ENCODE measurements at places on chromosomes 3 and 15. TPM values are rescaled to one million over a fixed set of nuclear protein-coding genes. Genes with fewer than 3 reads are reported as not detected.

GRCh38 chr3:159974-160373, 36.6 kb upstream of the CHL1 start:
- H3K4me3 ChIP-seq: no peak overlapping the region
- H3K4me1 ChIP-seq: no peaks in the 10 kb centered on the region
- H3K27me3 ChIP-seq: no peaks in the 10 kb centered on the region

- H3K4me3 ChIP-seq: no peak overlapping the region
- H3K27me3 ChIP-seq: no peaks in the 10 kb centered on the region
- H3K27ac ChIP-seq: no peak overlapping the region
- DNase-seq: no peak
- no peaks in the 10 kb centered on the region for H3K4me1 ChIP-seq
- no peaks in the 10 kb centered on the region for H3K36me3 ChIP-seq
These were observed 6.7 kb downstream of the LNP1 start for GRCh38 chr3:100407977-100408532.

GRCh38 chr15:73841756-73842725, 31.3 kb upstream of the TBC1D21 start:
- H3K36me3 ChIP-seq: no peaks in the 10 kb centered on the region
- peaks cover 7% of the 10 kb centered on the region for H3K27me3 ChIP-seq
- DNase-seq: no peak
- no peak overlapping the region for H3K27ac ChIP-seq
- no peaks in the 10 kb centered on the region for H3K4me1 ChIP-seq

Gene LYZL4
- total RNA-seq: not detected

DNA sequence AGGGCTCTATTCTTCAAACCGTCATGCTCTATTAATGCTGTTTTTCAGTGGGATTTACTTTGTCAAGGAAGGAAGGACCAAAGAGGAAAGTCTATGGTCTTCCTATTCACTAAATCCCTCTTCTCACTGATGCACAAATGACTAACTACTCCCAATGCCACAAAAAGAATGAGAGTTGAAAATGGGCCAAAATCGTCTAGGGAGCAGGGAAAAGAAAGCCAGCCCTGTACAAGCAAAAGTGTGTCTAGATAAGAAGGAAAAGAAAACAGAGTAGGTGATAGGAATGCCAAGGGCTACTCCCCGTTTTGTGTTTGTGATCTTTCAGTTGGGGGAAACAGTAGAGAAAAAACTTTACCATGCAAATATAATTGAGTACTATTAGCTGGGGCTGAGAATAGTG, 97.2 kb upstream of the TMCO5A start:
- H3K36me3 ChIP-seq: no peaks in the 10 kb centered on the region
- DNase-seq: no peak
- no peak overlapping the region for H3K4me3 ChIP-seq
- H3K4me1 ChIP-seq: no peaks in the 10 kb centered on the region
- no peak overlapping the region for H3K27ac ChIP-seq
- H3K27me3 ChIP-seq: peaks cover 5% of the 10 kb centered on the region

Gene SPSB4
- total RNA-seq: 0.22 TPM

Gene PLSCR2
- total RNA-seq: not detected

Gene ANKRD63
- not detected for total RNA-seq

- DNase-seq: no peak
- no peak overlapping the region for H3K4me3 ChIP-seq
These were observed 280.4 kb downstream of the KCNH8 start for GRCh38 chr3:19428729-19429128.

- H3K27ac ChIP-seq: no peak overlapping the region
- H3K4me3 ChIP-seq: no peak overlapping the region
- no peak for DNase-seq
- no peaks in the 10 kb centered on the region for H3K36me3 ChIP-seq
These were observed 9.0 kb downstream of the IGDCC4 start for GRCh38 chr15:65413760-65414144.

Gene TMEM212
- total RNA-seq: not detected

- H3K36me3 ChIP-seq: no peaks in the 10 kb centered on the region
- no peak for DNase-seq
- H3K4me1 ChIP-seq: no peaks in the 10 kb centered on the region
- H3K27ac ChIP-seq: no peak overlapping the region
- H3K4me3 ChIP-seq: no peak overlapping the region
These were observed 6.6 kb upstream of the CCNL1 start for GRCh38 chr3:157166561-157166960.

Gene HRG
- not detected for total RNA-seq

Gene TP63
- total RNA-seq: not detected

GRCh38 chr3:38001456-38002081, 11.0 kb downstream of the VILL start:
- H3K4me3 ChIP-seq: no peak overlapping the region
- no peak overlapping the region for H3K27ac ChIP-seq
- DNase-seq: no peak
- no peaks in the 10 kb centered on the region for H3K27me3 ChIP-seq
- H3K4me1 ChIP-seq: peaks cover 4% of the 10 kb centered on the region

GRCh38 chr3:121796970-121797369, 37.9 kb downstream of the IQCB1 start:
- no peak overlapping the region for H3K4me3 ChIP-seq
- DNase-seq: no peak
- no peaks in the 10 kb centered on the region for H3K4me1 ChIP-seq
- no peaks in the 10 kb centered on the region for H3K36me3 ChIP-seq

GRCh38 chr3:167711439-167711838, 23.3 kb downstream of the PDCD10 start:
- H3K4me3 ChIP-seq: no peak overlapping the region
- H3K27ac ChIP-seq: no peak overlapping the region
- H3K36me3 ChIP-seq: no peaks in the 10 kb centered on the region
- no peaks in the 10 kb centered on the region for H3K4me1 ChIP-seq
- DNase-seq: no peak

DNA sequence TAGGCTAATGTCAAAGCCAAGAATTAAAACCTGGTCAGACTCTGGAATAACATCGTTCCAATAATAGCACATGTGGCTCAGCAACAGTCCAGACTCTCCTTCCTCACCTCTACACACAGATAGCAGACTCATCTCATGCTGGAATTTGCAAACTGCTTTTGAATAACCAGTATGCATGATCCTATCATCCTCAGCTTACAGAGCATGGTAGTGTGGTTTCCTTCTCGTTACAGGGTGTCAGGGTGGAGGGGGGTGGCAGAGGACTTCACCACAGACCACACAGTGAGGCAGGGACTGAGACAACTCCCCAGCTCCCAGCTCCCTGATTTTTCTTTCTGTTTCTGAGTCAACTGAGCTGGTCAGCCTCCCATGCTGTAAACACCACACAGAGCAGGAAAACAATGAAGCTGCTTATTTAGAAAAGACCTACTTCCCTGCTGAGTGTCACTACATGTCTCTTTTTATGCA, 101.6 kb downstream of the RPL22L1 start:
- H3K36me3 ChIP-seq: no peaks in the 10 kb centered on the region
- no peaks in the 10 kb centered on the region for H3K4me1 ChIP-seq

- no peaks in the 10 kb centered on the region for H3K4me1 ChIP-seq
- no peak for DNase-seq
- no peaks in the 10 kb centered on the region for H3K27me3 ChIP-seq
- no peak overlapping the region for H3K27ac ChIP-seq
- H3K4me3 ChIP-seq: no peak overlapping the region
These were observed 10.6 kb downstream of the SRGAP3 start for GRCh38 chr3:9238721-9239295.

DNA sequence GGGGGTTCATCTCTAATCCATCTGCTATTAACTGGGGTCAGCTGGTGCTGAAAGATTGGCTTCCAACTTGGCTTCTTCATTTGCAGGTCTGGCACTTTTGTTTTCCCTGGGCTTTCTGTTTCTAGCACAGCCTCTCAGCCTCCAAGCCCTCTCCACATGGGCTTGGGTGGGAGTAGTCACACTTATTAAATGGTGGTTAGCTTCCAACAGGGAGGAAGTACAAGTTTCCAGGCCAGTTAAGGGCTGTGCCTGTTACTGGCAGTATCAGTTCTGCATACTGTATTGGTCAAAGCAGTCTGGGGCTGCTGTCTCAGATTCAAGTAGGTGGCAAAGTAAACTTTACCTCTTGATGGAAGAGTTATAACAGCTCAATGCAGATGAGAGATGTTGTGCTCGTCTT, 627.1 kb upstream of the CCDC54 start:
- H3K4me1 ChIP-seq: peaks cover 26% of the 10 kb centered on the region
- no peak for DNase-seq
- no peaks in the 10 kb centered on the region for H3K27me3 ChIP-seq
- no peak overlapping the region for H3K4me3 ChIP-seq
- no peaks in the 10 kb centered on the region for H3K36me3 ChIP-seq
- H3K27ac ChIP-seq: no peak overlapping the region

Gene GOLIM4
- total RNA-seq: 39.7 TPM

DNA sequence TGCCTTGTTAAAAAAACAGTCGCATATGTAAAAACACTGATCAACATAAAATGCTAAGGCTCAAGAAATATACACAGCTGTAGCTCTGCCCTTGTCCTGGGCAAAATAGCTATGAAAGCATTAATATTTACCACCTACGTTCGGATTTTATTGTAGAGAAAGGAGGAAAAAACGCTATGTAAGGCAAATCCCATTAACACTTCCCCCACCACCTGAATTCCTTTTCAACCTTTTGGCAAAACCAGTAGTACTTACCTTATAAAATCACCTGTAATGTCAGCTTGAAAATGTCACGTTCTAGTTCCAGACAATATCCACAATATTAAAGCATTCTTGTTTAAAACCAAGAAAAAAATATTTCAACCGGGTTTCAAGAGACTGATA, 3.6 kb downstream of the TRA2B start:
- H3K27me3 ChIP-seq: no peaks in the 10 kb centered on the region
- peak overlapping the region; percentile 98 for H3K4me3 ChIP-seq
- H3K4me1 ChIP-seq: peaks cover 63% of the 10 kb centered on the region
- peak; percentile 16 for DNase-seq
- peaks cover 4% of the 10 kb centered on the region for H3K36me3 ChIP-seq

Gene ADGRG7
- total RNA-seq: not detected

- no peaks in the 10 kb centered on the region for H3K27me3 ChIP-seq
- H3K4me3 ChIP-seq: no peak overlapping the region
- no peak overlapping the region for H3K27ac ChIP-seq
- H3K4me1 ChIP-seq: peaks cover 7% of the 10 kb centered on the region
- no peak for DNase-seq
These were observed 15.7 kb upstream of the KIF23 start for GRCh38 chr15:69398491-69398891.

- no peaks in the 10 kb centered on the region for H3K36me3 ChIP-seq
- H3K27me3 ChIP-seq: no peaks in the 10 kb centered on the region
- no peak overlapping the region for H3K4me3 ChIP-seq
- peak; percentile 59 for DNase-seq
- H3K27ac ChIP-seq: no peak overlapping the region
These were observed 33.3 kb upstream of the PIK3CB start for GRCh38 chr3:138867996-138868395.

Gene CADPS
- not detected for total RNA-seq

Gene SCN5A
- 13.1 TPM for total RNA-seq

Gene POPDC2
- total RNA-seq: not detected

DNA sequence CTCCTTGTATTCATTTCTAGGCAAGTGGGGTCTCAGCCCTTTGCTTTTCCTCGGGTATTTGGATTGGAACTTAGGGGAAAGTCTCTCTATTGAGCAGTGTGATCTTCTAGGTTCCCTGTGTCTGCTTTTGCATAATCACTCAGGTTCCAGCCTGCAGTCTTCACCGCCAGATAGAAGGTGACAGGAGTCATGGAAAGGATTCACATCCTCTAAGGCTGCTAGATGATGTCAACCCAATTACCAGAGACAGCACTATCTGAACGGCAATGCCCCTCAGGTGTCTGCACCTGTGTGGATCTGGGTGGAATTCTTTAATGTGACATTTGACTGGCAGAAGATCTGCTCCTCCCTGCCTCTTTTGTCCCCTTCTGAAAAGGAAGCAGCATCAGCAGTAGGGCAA, 177.7 kb downstream of the P3H2 start:
- H3K36me3 ChIP-seq: no peaks in the 10 kb centered on the region
- no peaks in the 10 kb centered on the region for H3K27me3 ChIP-seq
- DNase-seq: no peak
- H3K4me1 ChIP-seq: peaks cover 8% of the 10 kb centered on the region

GRCh38 chr15:22780267-22780666, 6.2 kb upstream of the NIPA1 start:
- no peak overlapping the region for H3K4me3 ChIP-seq
- no peaks in the 10 kb centered on the region for H3K27me3 ChIP-seq
- peaks cover 1% of the 10 kb centered on the region for H3K4me1 ChIP-seq
- no peaks in the 10 kb centered on the region for H3K36me3 ChIP-seq
- no peak overlapping the region for H3K27ac ChIP-seq

Gene SCN11A
- not detected for total RNA-seq

Gene CTDSPL
- 43.2 TPM for total RNA-seq

Gene MED12L
- 0.23 TPM for total RNA-seq

GRCh38 chr3:43685921-43686320, 4.8 kb upstream of the ABHD5 start:
- H3K36me3 ChIP-seq: no peaks in the 10 kb centered on the region
- no peak overlapping the region for H3K27ac ChIP-seq
- peaks cover 4% of the 10 kb centered on the region for H3K4me1 ChIP-seq
- H3K4me3 ChIP-seq: no peak overlapping the region

DNA sequence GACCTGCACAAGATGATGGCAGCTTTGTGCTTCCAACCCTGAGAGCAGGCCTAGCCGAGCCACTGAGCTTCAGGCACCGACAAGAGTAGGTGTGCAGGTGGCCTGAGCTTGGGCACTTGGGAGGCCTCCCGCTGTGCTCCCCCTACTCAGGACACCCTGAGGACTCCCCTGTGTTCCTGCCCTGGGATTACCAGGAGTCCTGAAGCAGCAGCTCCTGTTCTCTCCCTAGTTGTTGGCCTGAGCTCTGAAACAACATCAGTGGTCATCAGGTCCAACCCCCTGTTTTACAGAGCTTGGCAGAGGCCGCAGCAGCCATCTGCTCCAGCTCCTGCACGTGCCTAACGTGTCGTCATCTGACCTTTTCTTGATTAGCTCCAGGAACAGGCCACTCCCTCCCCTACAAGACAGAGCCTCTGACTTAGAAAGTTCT, 8.0 kb upstream of the MESP2 start:
- no peak for DNase-seq
- H3K4me1 ChIP-seq: no peaks in the 10 kb centered on the region
- H3K27me3 ChIP-seq: no peaks in the 10 kb centered on the region
